ENCODE measurements at places on chromosomes 5 and 9. TPM values are rescaled to one million over a fixed set of nuclear protein-coding genes. Genes with fewer than 3 reads are reported as not detected.

- DNase-seq: no peak
Observed at GRCh38 chr9:93193388-93194220, 9.7 kb downstream of the WNK2 start.

TOR1B gene
- 26.8 TPM for polyA plus RNA-seq

DNA sequence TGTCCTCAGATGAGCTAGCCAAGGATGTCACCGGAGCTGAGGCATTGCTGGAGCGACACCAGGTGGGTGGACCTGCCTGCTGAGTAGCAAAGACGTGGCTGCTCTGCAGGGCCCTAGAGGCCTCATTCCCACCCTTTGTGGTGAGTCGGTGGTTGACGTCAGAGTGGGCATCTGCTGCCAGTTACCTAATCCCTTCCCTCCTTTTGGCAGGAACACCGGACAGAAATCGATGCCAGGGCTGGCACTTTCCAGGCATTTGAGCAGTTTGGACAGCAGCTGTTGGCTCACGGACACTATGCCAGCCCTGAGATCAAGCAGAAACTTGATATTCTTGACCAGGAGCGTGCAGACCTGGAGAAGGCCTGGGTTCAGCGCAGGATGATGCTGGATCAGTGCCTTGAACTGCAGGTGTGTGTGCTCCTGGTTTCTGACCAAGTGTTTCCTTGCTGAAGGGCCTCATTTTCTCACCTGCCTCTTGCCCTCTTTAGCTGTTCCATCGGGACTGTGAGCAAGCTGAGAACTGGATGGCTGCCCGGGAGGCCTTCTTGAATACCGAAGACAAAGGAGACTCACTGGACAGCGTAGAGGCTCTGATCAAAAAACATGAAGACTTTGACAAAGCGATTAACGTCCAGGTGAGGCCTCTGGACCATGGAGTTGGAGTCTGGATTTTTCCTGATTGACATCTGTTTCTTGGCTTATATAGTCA is 48.9 kb downstream of the DYNC2I2 start:
- no peak for DNase-seq

DNA sequence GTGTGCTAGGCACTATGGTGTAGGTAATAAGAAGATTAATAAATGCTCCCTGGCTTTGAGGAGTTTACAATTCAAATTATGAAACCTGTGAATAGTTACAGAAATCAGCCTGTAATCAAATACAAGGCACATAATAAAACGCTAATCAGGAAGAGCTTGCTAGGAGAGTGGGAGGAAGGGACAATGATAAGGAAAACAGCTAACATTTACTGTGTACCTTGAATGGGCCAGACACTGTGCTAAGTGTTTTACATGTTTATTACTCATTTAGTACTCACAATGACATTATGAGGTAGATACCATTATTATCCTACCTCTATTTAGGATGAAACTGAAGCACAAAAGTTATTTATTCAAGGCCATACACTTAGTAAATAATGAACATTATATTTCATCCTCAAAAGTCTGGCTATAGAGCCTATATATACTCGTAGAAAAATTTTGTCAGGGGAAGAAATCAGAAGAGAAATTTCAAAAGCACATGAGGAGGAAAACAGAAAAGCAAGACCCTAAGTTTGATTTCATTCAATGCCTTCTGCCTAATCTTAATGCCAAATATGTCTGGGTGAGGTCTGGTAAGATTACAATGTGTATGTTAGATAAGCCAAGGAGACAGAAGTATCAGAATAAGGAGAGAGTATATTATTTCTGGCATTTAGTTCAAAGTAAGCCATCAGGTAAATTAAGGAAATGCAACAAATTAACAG is 35.9 kb downstream of the AFF4 start:
- DNase-seq: no peak

- no peak for DNase-seq
Observed at GRCh38 chr9:72950875-72951442, 1.9 kb downstream of the ALDH1A1 start.

- no peak for DNase-seq
Observed at GRCh38 chr9:129504404-129504803, 116.5 kb downstream of the C9orf50 start.

TLX3 gene
- not detected for polyA plus RNA-seq

DNA sequence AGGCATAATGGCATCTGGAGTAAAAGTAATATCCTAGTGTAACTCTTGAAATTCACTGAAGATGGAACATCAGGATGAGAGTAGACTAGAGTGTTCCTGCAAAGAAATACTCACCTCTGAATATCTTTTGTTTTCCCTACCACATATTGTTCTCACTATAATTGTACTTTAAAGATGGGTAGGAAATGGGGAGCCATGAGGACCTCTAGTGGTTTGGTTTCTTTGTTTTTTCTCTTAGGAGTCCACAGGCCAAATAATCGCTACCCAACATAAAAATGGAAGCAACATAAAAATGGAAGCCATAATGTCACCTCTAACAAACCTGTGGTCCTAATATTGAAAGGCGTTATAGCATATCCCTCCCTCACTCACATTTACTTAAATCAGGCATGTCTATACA is 2375.8 kb downstream of the MAT2B start:
- no peak for DNase-seq

DNA sequence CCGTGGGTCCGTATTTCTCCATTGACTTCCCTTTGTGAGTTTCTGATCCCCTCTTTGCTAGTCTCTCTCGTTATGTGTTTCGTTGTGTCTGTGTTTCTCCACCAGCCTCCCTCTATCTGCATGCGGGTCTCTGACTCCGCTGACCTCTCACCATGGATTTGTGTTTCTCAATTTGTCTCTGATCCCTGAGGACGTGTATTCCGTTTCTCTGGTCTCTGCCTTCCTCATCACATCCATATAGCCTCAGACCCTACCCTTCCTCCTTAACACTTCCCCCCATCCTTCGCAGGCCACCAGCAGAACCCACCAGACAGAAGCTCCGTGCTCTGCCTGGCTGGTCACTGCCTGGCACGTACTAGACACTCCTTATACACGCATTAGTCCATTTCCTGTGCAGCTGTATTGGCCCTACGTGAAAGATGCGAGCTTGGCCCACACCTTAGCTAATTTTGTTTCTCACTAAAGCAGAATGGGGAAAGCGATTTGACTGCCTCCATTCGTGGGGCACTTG is 631 bp downstream of the B4GALT7 start:
- no peak for DNase-seq

IL9 gene
- not detected for polyA plus RNA-seq

GRCh38 chr5:78671609-78672008 is 23.0 kb upstream of the LHFPL2 start:
- DNase-seq: no peak

PCDHA8 gene
- polyA plus RNA-seq: 0.02 TPM

GRCh38 chr5:100889165-100889743 is 13.8 kb downstream of the ST8SIA4 start:
- no peak for DNase-seq

DNA sequence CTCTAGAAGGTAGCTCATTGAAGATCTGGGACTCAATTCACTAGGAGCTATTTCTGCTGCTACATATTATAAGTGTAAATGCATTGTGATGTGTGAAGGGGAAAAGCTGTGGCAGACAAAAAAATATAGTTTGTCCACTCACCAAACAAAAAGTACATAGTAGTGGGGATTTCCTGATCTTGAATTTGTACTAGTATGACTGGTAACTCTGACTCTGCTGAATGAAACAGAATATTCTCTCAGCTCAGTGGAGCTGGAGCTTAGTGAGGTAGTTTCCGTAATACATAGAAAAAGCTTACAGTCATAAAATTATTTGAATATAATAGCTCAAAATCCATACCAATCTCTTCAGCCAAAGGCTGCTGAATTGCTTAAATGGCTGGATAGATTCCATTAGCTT is 455.6 kb upstream of the CD180 start:
- no peak for DNase-seq

DNA sequence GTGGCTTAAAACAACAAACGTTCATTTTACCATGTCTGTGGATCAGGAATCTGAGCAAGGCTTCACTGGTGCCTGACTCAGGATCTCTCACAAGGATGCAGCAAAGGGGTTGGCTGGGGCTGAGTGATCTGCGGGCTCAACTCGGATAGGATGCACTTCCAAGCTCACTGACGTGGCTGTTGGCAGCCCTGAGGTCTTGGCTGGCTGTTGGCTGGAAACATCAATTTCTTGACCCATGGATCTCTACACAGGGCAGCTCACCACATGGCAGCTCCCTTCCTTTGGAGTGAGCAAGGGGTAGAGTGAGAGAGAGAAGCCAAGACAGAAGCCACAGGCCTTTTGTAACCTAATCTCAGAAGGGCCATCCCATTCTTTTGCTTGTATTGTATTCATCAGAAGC is 202.1 kb downstream of the NXNL2 start:
- DNase-seq: no peak

Data from BJ (cell line).